ENCODE measurements at places on chromosomes 2 and 18.

DNA sequence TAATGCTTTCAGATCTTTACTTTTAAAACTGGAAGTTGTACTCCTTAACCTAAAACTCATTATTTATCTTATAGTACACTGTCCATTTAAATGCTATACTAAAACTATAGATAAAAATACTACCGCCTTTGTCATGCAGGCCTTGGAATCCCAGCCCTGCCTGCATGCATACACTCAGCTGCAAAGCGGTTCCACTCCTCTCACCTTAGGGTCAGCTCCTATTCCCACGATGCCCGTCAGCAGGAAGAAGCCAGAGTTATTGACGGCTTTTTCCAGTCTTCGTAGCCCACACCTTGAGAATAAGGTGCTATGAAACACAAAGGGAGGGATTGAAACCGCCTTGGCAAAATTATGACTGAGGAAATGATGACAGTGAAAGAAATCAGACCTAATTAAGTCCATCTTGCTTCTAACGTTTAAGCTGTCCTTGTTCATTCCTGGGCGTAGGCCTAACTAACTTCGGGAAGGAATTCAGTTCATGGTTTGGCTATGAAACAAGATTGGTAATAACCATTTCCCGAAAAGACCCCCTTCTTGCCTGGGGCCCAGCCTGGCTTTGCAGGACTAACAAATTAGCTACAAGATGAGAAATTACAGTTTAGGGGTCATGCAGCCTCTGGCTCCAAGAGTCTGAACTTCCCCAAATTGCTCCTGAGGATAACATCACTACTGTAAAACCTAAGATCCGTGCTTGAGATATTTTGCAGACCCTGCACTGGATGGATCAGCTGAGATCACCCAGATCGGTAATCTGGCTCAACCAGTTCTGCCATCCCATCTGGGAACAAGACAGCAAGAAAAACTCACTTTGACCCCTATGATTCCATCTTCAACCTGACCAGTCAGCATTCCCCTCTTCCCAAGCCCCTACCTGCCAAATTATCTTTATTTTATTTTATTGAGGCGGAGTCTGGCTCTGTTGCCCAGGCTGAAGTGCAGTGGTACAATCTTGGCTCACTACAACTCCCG, 17.1 kb downstream of the EPB41L5 start:
- DNase-seq: no peak

GRCh38 chr2:194591192-194591591, 1065.8 kb upstream of the SLC39A10 start:
- DNase-seq: no peak

- no peak for DNase-seq
Measured at GRCh38 chr2:30235008-30235655, 3.8 kb downstream of the LBH start.

GRCh38 chr18:3014503-3015203, 1.7 kb upstream of the LPIN2 start:
- no peak for DNase-seq

GRCh38 chr2:172539767-172540166, 16.1 kb upstream of the PDK1 start:
- no peak for DNase-seq

GRCh38 chr2:148930046-148930775, 55.2 kb downstream of the KIF5C start:
- DNase-seq: no peak

- no peak for DNase-seq
Measured at GRCh38 chr2:176471949-176472348, 202.7 kb downstream of the MTX2 start.

GRCh38 chr18:29254123-29254522, 1077.2 kb upstream of the CDH2 start:
- no peak for DNase-seq

DNA sequence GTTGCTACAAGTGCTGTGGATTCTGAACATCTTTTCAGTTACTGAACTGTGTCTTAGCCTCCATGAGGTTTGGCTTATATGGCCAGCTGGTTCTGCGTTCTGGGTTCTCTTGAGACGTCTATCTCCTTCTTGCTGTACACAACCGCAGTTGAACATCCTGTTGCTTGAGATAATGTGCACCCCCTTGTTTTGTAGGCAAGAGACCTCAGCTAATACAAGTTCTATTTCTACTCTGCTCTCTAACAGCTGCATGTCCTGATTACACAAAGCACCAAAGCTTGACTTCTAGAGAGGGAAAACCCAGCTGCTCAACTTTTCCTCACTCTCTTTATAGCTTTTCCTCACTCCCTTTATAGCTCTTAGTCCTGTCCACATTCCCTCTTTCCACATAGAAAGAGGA, 176.0 kb downstream of the LTBP1 start:
- no peak for DNase-seq

- DNase-seq: no peak
Measured at GRCh38 chr2:69546646-69547045, 96.9 kb downstream of the AAK1 start.

GRCh38 chr2:215288112-215288815, 23.6 kb upstream of the ATIC start:
- DNase-seq: no peak

GRCh38 chr18:22703883-22704585, 229.1 kb upstream of the RBBP8 start:
- no peak for DNase-seq

DNA sequence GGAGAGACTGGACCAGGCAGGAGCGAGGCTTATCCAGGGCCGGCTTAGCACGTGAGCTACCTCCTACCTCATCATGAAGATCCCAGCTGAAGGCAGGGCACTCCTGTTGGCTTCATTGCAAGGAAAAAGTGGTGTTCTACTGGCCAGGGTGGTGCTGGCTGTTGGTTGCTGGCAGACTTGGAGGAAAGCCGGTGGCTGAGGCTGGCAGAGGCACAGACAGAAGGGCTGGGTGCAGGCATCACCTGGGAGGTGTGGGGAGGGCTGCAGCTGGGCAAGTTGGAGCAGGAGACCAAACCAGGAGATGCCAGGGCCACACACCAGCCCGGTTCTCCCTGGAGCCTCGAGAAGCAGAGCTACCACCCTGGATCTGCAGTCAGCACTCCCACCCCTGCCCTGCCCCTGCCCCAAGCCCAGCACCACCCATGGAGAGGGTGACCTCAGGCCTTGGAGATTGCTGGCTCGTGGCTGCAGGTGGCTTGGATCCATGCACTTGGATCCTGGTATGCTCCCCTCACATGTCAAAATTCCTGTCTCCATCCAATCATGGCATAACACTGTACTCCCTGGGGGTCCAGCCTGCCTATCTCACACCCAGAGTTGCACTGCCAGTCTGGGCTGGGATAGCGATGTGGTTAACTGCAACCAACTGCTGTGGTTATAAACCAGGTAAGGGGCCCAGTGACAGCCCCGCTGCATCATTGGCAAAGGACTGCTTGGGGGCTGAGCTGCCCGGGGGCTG, 49.7 kb downstream of the GLI2 start:
- no peak for DNase-seq

- DNase-seq: no peak
Measured at GRCh38 chr2:240401781-240402551, 33.5 kb upstream of the GPC1 start.

DNA sequence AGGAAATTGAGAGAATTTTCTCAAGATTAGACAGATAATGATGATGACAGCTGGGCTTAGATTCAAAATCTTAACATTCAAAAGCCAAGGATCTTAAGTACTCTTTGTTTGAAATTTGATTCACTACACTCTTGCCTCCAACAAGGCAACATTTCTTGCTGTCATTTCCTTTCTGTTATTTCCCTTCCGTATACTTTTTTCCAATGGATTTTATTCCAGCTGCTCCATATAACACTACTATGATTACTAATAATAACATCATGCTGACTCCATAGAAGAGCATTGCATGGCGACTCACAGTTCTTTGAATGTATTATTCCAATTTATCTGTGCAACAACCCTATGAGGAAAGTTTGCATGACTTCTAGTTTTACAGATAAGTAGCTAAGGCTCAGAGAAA, 33.9 kb upstream of the CCDC102B start:
- no peak for DNase-seq

GRCh38 chr2:108385411-108386071, 7.8 kb downstream of the SULT1C4 start:
- DNase-seq: no peak

- no peak for DNase-seq
Measured at GRCh38 chr2:86344404-86344803, 7.0 kb upstream of the REEP1 start.

DNA sequence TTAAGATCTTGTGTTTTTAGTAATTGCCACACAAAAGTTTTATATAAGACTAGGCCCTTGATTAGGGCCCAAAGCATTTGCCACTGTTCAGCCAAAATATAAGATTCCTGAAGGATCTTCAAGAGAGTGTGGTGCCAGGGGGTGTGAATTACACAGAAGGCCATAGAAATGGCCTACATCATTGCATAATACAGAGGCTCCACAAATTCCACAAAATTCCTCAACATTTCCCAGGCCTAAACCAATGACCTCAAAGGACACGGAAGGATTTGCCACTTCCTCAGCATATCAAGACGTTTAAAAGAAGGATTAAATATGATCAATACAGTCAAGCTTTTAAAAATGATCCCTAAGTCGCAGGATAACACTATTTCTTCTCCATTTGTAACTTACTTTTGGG, 24.1 kb downstream of the COL6A3 start:
- DNase-seq: no peak

DNA sequence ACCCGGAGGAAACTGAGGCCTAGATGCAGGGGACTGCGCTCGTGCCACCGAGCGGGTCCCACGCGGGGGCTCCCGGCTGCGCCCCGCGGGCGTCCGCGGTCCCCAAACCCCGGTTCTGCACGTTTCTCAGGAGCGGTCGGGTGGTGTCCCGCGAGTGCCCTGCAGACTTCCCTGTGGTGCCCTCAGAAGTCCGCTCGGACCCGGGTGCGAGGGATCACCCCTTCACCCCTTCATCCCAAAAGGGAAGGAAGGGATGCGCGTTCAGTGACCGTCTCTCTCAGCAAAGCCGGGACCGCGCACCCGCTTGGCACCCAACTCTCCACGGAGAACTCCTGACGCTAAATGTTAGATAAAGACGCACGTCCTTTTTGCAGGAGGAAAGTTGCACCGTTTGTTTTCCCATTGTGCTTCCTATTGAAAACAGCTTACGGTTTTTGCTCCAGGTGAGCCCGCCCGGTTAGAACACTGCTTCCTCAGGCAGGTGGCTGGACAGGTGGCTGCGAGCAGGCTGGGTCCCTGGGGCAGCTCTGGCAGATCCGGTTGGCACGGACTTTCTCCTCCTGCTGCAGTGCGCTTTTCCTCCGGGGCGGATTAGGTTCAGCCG, 779 bp downstream of the DGKD start:
- no peak for DNase-seq

GRCh38 chr18:12246849-12247808, 7.0 kb upstream of the CIDEA start:
- DNase-seq: no peak

GRCh38 chr2:237435844-237436587, 22.1 kb upstream of the COL6A3 start:
- no peak for DNase-seq

GRCh38 chr2:205934443-205934842, 151.5 kb downstream of the INO80D start:
- DNase-seq: no peak

DNA sequence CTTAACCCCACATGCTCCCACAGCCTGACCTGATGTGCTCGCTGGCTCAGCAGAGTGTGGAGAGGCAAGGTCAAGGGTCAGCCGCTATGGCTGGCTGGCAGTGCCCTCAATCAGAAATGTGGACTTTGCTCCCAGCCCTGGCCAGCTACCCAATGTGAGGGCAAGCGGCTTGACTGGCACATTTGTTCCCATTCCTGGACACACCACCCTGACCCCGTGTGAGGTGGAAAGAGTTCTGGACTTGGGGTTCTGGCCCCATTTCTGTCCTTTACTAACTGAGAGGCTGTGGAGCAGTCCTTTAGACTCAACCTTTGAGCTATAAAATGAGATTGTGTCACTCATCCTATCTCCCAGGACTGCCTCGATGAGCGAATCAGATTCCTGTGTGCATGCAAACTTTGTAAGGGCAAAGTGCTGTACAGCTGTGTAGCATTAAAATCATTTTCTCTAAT, 9.1 kb downstream of the THNSL2 start:
- DNase-seq: no peak

- no peak for DNase-seq
Measured at GRCh38 chr2:138640921-138641676, 139.1 kb downstream of the NXPH2 start.

DNA sequence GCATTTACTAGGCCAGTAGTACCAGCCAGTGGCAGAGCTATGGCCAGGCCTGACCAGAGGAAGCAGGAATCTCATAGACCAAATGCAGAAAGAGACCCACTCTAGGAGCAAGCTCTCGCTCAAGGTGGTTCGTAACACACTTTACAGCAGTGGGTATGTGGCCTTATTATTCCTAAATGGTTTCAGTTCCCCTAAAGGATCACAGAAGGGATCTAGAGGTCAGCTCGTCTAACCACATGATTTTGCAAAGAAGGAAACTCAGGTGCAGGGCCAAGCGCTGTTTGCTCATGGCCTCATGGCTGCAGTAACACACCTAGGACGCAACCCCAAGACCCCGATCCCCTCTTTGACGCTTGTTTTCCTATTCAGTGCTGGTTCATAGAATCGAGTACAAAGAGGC, 65.5 kb upstream of the ATG16L1 start:
- no peak for DNase-seq

- no peak for DNase-seq
Measured at GRCh38 chr2:162704496-162704895, 134.1 kb downstream of the KCNH7 start.

DNA sequence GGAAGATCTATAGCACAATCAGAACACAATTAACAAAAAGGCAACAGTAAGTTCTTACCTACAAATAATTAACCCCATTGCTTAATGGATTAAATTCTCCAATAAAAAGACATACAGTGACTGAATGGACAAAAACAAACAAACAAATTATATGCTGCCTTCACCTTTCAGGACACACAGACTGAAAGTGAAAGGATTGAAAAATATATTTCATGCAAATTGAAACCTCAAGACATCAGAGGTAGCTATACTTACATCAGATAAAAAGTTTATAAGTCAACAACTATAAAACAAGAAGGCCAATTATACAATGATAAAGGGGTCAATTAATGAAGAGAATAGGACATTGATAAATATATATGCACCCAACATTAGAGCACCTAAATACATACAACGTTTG, 741.2 kb upstream of the FAM98A start:
- DNase-seq: no peak

All from amygdala (tissue), 56 donors.